SK-N-SH treated with all-trans-retinoic acid at 6 μM for 48 hours (cell line): ENCODE measurements at places on chromosomes 11 and 22.

DNA sequence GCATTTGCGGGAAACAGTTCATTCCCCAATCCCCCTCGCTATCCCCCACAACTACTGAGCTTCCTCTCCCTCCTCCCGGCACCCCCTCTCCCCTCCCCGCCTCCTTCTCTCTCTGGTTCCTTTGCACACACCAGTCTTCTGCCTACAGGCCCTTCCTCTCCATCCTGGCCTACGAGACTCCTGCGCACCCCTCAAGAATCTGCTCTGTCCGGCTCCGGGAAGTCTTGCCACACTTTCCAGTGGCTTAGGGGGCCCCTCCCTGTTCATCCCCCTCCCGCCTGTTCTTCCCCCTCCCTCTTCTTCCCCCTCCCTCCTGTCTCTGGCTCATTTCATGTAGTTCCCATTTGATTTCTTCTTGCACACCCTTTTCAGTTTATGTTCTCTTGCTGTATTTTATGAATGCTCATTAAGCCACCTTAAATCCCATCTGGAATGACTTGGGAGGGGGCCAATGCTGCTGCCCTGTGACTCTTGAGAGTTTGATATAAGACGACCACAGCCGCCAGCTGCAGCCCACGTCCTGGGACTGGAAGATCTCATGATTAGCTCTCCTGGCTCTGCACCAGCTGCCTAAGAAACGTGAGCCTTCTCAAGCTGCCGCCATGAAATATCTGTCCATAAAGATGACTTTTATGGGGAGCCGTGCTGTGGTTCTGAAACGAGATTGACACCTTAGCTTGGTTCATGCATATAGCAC, 50.9 kb downstream of the RPS6KA4 start:
- no peak for ATAC-seq

DNA sequence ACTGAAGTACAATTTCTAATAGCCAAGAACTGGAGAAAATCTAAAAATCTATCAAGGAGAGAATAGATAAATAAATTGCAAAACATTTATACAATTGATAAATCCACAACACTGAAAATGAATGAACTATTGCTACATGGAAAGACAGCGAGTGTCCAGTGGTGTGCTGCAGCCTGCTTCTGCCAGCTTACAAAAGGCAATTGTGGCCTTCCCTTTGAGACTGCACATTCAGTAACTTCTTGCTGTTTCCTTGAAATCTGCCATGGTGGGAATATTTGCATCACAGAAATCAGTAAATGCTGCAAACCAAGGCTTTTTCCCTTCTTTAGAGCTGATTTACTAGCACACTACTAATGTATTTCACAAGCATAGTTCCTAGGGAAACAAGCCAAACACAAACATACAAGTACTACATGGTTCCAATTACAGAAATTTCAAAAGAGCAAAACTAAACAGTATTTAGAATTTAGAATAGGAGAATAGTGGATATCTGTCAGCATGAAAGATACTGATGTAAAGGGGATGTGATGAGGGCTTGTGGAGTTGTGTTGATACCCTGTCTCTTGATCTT, 76.9 kb upstream of the TRIM77 start:
- no peak for ATAC-seq

- no peak for ATAC-seq
Measured at GRCh38 chr22:34696557-34696956, 369.4 kb upstream of the ISX start.

DNA sequence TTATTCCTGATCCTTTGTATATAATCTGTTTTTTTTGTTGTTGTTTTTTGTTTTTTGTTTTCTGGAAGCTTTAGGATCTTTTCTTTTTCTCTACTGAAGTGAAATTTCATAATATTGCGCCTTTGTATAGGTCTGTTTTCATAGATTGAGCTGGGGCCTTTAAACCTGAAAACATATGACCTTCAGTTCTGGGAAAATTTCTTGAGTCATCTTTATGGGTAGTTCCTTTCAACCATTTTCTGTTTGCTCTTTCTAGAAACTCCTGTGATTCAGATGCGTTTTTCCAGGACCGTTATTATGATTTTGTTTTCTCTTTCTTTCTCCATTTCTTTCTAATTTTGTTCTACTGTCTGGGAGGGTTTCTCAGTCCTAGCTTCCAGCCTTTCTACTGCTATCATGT, 43.7 kb downstream of the BSX start:
- ATAC-seq = no peak

DNA sequence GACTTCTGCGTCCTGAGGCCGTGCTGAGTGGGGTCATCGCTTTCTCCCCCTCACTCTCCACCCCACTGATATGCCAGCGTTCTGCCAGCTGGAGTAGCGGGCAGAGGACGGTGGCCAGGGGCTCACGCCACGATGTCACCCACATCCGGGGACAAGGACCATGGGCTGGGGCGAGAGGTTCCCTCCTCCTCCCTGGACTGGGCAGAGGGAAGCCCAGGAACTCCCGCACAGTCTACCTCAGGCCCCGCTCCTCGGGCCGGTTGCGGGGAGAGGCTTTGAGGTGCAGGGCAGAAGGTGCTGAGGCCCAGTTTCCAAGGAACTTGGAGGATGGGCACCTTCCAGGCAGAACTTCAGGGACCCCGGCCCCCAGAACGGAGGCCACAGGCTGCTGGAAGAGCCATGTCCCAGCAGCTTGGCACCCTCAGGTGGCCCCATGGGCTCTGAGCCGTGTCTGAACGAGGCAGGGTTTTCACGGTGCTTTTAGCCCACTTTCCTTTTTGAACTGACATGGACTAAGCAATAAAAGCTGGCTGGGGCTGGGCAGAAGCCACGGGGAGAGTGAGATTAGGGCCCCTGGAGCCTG, 25.4 kb downstream of the ADAMTS15 start:
- no peak for ATAC-seq

- ATAC-seq = peak; percentile 36
Measured at GRCh38 chr22:20111045-20111688, 4.7 kb upstream of the RANBP1 start.

- ATAC-seq = no peak
Measured at GRCh38 chr11:130861283-130861682, 55.0 kb downstream of the SNX19 start.

- no peak for ATAC-seq
Measured at GRCh38 chr22:46478083-46478551, 59.3 kb downstream of the CELSR1 start.

- ATAC-seq = no peak
Measured at GRCh38 chr11:2794046-2794967, 91.3 kb downstream of the CDKN1C start.

GRCh38 chr11:7501251-7501650, 12.5 kb upstream of the PPFIBP2 start:
- no peak for ATAC-seq

DNA sequence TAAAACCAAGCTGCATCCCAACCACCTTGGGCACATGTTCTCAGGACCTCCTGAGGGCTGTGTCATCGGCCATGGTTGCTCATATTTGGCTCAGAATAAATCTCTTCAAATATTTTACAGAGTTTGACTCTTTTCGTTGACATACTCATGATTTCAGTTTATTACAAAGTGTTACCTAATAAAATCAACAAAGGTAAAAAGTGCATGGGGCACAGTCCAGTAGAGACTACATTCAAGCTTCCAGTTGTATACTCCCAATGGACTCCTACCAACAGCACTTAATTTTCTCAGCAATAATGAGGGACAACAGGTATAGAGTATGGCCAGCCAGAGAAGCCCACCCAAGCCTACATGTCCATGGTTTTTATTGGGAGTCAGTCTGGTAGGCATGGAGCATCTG, 347.9 kb upstream of the FAT3 start:
- no peak for ATAC-seq

DNA sequence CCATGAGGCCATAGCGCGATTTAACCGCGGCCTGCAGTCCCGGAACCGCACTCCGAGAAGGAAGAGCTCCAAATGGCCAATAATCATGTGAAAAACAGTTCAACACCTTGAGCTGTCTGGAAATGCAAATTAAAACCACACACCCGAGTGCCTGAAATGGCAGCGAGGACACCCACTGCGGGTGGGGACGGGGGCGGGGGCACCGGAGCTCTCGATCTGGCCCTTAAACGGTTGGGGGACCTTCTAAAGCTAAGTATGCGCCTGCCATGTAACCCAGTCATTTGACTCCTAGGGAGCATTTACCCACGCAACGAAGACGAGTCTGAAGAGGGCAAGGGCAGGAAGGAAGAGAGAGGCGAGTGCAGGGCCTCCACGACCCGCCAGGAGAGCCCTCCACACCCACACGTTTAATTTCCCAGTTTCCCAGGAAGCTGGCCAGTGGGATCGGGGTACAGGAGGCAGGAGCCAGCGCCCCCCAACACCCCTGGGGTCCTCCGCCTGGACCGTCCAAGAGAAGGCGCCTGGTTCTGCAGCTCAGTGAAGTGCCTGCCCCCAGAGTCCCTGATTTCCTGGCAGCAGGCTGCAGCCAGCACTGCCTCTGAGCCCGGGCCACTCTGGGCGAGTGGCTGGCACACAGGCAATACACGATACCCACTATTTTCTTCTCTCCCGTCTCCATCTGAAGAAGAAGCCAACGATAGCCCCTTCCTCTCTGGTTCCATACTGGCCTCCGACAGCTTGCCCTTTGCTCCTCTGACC, 1.7 kb downstream of the TTLL8 start:
- no peak for ATAC-seq

- ATAC-seq = peak; percentile 58; the same call in 2 of the 3 replicates
Measured at GRCh38 chr11:114762408-114762807, 84.1 kb downstream of the NXPE2 start.

- no peak for ATAC-seq
Measured at GRCh38 chr22:49139492-49140151, 688.1 kb downstream of the BRD1 start.

GRCh38 chr11:63843041-63843440, 4.1 kb downstream of the MARK2 start:
- no peak for ATAC-seq

DNA sequence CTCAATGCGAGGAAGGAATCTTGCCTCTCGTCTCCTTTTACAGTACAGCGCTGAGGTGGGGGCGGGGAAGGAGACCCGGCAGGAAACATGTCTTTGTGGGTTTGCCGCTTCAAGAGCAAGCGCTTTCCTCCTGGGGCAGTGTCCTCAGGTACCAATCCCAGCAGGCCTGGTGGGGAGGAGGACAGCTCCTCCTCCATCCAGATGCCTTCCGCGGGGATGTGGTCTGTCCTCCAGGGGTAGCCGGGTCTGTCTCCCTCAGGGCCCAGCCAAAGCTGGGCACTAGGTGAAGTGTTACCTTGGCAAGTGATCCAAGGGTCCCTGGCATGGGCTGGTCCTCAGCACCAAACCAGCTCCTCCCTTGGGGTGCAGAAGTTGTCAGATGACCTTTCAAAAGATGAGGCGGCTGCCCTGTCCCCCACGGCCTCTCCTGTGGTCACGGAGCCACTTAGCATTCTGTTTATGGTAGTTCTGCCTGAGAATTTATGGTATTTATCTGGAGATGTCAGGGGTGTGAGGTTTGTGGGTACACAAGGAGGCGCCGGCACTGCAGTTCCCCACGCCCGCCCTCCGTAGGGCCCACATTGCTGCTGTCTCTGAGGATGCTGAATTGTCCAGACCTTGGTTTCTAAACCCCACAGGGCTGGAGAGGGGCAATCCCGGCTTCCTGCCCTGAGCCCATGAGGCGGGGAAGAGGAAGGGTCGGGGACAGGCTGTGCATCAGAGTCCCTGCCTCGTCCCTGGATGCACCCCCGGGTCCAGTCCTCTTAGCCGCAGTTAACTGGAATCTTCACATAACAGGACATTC, 93.5 kb upstream of the ANO1 start:
- ATAC-seq = no peak

DNA sequence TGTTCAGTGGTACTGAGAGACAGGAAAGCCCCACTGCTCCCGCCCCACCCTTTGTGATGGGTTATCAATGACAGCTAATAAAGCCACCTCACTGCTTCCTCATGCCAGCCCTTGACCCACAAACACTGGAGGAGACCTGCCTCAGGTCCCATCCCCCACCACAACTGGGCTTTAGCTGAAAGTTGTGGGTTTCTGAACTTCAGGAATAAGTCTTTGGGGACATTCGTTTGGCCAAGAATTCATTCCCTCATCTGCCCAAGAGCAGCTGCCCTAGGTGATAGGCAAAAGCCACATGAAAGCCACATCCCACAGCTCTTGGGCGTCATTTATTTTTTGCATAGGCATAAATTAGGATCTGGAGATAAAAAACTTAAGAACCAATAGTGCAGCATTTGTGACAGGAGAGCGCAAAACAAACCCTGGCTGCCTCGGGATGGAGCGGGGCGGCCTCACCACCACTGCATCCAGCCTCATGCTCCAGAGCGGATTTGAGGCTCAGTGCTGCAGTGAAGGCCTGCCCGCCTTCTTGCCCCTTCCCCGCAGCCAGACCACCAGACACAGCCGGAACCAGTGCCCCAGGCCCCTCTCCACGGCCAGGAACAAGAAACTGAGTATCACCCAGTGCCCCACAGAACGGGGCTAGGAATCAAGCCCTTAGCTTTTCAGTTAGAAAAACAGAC, 21.2 kb downstream of the SUN2 start:
- ATAC-seq = no peak

- no peak for ATAC-seq
Measured at GRCh38 chr11:16484434-16484833, 128.1 kb upstream of the SOX6 start.

DNA sequence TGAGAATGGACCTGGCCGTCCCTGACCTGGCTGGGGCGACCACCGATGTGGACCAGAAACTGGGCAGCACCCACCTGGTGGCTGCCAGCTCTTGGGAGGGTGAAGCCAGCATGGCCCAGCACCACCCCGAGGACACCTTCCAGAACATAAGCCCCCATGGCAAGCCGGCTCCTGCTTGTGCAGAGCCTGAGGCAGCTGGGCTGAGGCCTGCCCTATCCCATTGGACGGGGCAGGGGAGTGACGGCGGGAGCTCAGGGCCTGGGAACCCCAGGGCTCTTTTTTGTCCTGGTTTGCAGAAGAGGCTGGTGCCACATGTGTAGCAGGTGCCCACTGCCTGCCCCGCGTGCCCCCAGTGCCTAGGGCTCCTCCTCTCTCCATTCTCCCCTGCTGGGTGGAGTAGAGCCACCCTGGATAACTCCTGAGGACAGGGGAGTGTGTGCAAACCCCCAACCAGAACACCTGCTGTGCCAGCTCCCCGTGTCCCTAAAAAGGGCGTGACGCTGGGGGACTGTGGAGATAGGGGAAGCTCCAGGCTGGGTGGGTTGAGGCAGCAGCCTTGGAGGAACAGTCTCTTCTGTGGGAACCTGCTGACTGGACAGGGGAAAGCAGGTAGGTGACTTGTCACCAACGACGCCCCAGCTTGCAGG, 11.9 kb downstream of the DUSP8 start:
- no peak for ATAC-seq

- no peak for ATAC-seq
Measured at GRCh38 chr11:70201882-70202861, 924 bp upstream of the FADD start.
